CD4-positive, alpha-beta T cell treated with Interleukin-15 for 1 hour (primary cell): ENCODE measurements at places on chromosomes 12 and 14.

DNA sequence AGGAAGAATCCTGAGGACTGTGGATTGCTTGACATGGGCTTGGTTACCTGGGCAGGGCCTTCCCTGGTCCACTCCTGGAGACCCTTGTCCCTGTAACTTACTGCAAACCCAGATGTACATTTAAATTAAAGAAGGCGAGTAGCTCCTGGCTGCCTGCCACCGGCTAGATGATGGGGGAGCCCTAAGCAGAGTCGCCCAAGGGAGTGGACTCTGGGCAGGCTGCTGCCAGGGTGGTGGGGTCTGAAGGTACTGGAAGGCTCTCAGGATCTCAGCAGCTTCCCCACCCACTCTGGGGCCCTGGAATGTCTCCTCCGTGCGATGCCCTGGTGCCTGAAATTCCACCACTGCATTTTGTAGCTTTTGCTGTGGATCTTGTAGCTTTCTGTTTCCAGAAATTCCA lies 74.7 kb downstream of the FBXL14 start:
- DNase-seq = no peak

GRCh38 chr14:94412671-94413638 lies 24.6 kb upstream of the SERPINA1 start:
- no peak for DNase-seq

DNA sequence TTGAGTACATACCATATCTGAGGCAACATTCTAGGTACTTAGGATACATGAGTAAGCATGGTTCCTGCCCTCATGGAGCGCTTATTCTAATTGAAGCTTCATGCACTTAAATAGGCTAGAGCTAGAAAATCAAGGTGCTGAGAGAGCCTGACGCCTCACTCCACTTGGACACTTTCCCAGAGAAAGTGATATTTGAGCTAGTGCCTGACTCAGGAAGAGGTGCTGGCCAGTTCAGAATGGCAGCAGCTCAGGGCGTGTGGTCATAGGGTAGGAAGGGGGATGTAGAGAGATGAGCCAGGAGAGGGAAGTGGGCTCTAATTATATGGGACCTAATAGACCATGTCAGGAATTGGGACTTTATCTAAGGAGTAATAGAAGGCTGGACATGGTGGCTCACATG lies 33.3 kb downstream of the TULP3 start:
- no peak for DNase-seq

DNA sequence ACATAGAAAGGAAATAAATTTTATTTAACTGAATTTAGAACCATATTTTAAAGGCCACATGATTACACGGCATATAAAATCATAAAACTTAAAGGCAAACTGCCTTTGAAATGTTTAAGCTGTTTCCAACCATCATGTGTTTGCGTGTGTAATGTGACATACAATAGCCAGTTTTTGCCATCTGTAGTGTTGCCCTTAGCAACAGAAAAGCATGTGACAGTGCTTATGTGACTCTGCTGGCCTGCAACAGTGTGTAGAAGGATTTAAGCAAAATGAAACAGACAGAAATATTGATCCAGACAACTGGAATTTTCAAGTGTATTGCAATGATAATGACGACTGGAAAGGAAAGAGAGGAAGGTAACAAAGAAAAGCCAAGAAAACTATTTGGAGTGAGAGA lies 49.5 kb downstream of the TSPAN19 start:
- no peak for DNase-seq

DNA sequence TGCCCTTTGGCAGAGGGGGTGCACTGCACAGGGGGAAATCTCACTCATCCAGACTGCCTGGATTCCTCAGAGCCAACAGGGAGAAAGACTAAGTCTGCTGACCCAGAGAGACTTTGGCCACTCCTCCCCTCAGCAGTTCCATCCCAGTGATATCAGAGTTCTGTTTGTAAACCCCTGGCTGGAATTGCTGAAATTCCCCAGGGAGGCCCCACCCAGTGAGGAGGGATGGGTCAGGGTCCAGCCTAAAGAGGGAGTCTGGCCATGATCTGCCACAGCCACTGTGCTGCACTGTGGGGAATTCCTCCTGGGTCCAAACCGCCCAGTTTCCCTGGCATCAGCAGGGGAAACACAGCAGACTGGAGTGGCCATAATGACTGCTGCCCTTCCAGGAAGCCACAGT lies 54.9 kb upstream of the USP15 start:
- DNase-seq = no peak

DNA sequence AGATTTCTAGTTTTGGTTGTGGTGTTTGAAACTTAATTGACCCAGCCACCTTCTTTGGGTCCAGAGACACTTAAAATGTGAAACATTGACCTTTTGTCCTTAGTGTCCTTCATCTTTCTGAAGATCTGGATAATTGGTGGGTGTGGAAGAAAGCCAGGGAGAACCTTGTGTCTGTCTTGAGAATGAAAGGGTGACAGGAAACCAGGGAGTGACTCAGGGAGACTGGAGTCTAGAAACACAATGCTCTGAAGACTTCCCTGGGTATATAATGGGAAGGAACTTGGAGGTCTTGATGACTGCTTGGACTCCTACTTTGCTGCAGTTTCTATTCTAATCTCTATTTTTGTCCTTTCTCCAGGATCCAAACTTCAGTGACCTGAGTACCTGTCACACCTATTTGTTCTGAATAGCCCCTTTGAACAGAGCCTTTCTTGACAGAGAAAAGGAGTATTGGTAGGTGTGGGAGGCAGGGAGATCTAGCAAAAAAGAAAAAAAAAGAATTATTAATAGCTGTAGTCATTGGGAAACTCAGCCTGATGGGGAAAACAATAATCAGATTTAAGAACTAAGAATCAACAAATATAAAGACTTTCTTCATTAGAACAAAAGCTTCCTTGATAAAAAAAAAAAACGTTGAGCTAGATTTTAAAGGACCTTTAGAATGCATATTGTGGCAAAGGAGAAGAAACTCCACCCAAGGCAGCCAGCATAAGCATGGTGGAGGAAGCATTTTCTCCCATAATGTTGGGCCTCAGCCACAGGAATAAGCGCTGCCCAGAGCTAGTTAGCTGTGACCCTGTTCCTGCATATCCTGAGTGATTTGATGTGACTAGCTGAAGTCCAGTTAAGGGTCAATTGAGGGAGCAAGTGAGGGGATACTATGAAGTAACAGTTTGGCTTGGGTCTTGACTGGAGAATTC lies 77.9 kb upstream of the HOXC13 start:
- DNase-seq = no peak

DNA sequence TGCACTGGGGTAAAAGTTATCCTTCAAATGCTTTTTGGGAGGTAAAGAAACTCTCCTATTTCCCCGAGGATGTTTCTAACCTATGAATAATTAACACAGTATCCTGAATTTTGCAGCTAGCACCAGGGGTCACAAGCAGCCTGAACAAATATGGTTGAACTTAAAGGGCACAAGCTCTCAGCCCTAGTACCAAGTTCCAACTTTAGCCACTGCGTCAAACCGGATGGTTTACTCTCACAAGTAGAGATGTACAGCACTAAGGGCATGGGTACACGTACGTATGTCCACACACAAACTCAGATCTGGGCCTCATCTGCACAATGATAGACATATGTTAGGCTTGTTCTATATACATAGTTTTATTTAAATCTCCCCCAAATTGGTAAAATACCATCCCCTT lies 4.7 kb downstream of the CCDC88C start:
- no peak for DNase-seq

DNA sequence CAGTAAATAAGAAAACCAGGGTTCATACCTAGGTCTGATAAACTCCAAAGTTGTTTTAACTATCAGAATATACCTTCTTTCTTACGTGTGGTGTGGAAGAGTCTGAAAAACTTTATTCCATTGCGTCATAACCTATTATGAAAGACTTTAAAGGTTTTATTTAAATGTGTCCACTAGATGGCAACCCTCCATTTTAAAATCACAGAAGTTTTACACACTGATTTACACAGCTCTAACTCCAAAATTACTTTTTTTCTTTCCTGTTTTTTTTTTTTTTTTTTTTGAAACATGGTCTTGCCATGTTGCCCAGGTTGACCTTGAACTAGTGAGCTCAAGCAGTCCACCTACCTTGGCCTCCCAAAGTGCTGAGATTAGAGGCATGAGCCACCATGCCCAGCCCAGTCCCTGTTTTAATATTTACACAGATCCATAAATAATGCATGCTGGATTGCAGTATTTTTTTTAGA lies 17.3 kb upstream of the TMPRSS12 start:
- DNase-seq = no peak
